CD14-positive monocyte (primary cell): ENCODE measurements at places on chromosomes 1 and 21.

GRCh38 chr1:53735681-53736080 is 3.3 kb downstream of the GLIS1 start:
- DNase-seq, result no peak

DNA sequence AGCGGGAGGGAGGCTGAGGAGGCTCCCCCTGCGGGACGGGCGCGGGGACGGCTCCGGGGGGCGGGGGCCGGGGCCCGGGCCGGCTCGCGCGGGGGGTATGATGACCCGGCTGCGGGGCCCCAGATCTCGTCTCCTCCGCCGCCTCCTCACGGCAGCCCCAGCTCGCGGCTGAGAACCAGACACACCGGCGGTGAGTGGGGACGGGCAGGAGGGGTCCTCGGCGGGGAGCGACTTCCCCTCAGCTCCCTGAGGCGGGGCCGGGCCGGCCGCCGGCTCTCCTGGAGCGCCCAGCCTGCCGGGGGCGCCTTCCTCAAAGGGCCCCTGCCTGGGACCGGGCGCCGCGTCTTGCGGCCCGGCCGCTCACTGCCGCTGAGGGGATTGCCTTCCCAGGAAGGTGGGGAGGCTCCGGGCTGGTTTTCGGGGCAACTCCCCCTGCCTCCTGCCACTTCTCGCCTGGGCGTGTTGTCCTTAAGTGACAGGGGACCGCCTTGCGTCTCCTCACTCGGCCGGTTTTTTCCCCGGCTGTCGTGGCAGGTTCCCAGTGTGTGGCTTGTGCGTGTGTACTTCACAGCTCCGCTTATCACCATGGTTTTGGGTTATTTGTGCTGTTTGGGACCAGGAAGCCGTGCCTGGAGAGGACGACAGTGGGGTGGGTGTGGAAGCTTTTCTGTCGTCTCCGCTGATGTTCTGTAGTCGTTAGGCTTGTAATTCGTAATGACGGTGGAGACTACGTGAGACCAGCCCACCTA is 800 bp downstream of the HIPK1 start:
- DNase-seq, result peak; percentile 81

- no peak for DNase-seq
Observed at GRCh38 chr21:28768753-28769152, 223.9 kb downstream of the LTN1 start.

GRCh38 chr1:205396967-205397616 is 24.8 kb downstream of the LEMD1 start:
- no peak for DNase-seq

DNA sequence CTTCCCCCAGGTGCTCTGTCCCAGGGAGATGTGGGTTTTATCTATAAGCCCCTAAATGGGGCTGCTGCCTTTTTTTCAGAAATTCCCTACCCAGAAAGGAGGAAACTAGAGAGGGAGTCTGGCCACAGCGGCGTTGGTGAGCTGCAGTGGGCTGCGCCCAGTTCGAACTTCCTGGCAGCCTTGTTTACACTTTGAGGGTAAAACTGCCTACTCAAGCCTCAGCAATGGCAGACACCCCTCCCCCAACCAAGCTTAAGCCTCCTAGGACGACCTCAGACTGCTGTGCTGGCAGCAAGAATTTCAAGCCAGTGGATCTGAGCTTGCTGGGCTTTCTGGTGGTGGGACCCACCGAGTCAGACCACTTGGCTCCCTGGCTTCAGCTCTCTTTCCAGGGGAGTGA is 46.2 kb upstream of the PAPPA2 start:
- DNase-seq, result no peak

DNA sequence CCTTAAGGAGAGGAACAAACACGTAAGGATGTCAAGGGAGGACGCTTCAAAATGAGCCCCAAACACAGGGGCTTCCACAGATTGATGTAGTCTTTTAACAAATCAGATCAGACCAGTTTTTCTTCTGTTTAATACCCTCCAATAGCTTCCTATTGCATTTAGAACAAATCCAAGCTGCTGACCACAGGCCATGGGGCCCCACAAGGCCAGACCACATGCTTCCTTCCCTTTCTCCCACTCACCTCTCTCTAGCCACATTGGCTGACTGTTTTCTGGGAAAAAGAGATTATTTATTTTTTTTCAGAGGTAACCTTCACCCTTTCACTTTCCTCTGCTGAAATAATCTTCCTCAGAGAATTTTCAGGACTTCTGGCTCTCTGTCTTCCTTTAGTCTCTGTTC is 380.6 kb downstream of the SIPA1L2 start:
- no peak for DNase-seq

DNA sequence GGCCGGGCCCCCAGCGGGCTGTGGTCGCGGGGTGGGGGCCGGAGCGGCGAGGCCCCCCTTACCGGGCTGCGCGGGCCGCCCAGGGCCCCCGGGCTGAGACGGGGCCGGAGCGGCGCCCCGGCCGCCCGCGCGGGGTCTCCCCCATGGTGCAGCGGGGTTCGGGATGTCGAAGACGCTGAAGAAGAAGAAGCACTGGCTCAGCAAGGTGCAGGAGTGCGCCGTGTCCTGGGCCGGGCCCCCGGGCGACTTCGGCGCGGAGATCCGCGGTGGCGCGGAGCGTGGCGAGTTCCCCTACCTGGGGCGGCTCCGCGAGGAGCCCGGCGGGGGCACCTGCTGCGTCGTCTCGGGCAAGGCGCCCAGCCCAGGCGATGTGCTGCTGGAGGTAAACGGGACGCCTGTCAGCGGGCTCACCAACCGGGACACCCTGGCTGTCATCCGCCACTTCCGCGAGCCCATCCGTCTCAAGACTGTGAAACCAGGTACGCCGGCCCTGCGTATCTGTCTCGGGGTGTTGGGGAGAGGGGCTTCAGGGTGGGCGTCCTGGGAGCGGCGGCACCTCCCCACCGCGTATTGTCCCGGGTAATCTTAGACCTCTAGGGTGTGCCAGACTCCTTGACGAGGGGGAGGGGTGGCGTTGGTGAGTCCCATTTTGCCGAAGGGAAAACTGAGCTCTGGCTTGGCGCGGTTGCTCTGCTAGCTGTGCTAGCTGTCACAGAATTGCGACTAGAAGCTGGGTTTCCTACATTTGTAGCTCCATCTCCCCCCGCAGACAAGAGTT is 745 bp downstream of the MAGI3 start:
- peak; percentile 10 for DNase-seq
